Lung (tissue), 17 donors: ENCODE measurements at places on chromosomes 7 and 10. TPM values are rescaled to one million over a fixed set of nuclear protein-coding genes. Genes with fewer than 3 reads are reported as not detected.

GRCh38 chr10:133131053-133131452 lies 29.0 kb upstream of the KNDC1 start:
- no peak overlapping the region for H3K27ac ChIP-seq
- no peak for DNase-seq
- no peaks in the 10 kb centered on the region for H3K36me3 ChIP-seq
- H3K4me1 ChIP-seq, result no peaks in the 10 kb centered on the region
- no peaks in the 10 kb centered on the region for H3K27me3 ChIP-seq

DNA sequence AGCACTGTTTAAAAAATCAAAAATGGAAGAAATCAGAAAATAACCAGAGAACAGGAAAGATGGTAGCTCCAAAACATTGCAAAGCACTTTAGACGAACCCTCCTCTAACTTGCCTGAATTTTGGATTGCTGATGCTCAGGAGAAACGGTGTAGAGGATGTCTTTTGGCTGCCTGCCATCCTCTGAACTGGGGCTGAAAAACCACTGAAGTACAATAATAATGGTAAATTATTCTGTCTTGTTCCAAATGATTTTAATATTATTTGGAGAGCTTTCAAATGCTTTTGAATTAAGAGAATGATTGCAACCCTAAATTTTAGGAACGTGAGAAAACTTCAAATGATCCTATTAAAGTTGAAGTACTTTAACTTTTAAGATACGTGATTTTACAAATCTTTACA lies 167.3 kb upstream of the SLC13A1 start:
- no peak overlapping the region for H3K4me3 ChIP-seq
- no peak overlapping the region for H3K27ac ChIP-seq
- no peaks in the 10 kb centered on the region for H3K4me1 ChIP-seq
- H3K27me3 ChIP-seq, result no peaks in the 10 kb centered on the region
- no peaks in the 10 kb centered on the region for H3K36me3 ChIP-seq
- no peak for DNase-seq

GRCh38 chr10:23918090-23918723 lies 290.7 kb upstream of the KIAA1217 start:
- peaks cover 7% of the 10 kb centered on the region for H3K4me1 ChIP-seq
- H3K27ac ChIP-seq, result no peak overlapping the region
- no peaks in the 10 kb centered on the region for H3K36me3 ChIP-seq
- no peak for DNase-seq
- H3K4me3 ChIP-seq, result no peak overlapping the region
- no peaks in the 10 kb centered on the region for H3K27me3 ChIP-seq

DNA sequence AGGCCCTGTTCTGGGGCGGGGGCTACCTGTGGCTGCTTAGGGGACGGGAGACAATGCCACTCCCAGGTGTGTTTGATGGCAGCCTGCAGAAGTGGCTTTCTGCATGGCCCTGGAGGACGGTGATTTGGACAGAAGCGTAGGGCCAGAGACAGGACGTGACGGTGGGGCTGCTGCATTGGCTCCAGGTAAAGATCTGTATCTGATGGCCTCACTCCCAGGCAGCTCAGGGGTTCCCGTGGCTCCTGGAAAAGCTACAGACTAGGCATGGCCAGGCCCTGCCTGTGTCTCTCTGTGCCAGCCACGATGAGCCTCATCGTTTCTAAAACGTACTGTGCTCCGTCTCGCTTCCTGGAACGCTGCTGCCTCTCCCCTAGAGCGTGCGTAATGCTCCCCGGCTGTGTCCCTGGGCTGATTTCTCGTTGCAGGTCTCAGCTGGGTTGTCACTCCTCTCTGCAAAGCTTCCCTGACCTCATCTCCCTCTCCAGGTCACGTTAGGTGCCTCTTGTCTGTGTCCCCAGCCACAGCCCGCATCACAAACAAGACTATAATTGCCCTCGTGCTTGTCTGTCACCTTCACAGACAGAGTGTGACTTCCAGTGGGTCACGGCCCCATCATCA lies 12.6 kb downstream of the GTF2IRD1 start:
- no peak overlapping the region for H3K27ac ChIP-seq
- H3K27me3 ChIP-seq, result no peaks in the 10 kb centered on the region
- no peak overlapping the region for H3K4me3 ChIP-seq
- peaks cover 2% of the 10 kb centered on the region for H3K4me1 ChIP-seq
- DNase-seq, result no peak
- H3K36me3 ChIP-seq, result no peaks in the 10 kb centered on the region

DNA sequence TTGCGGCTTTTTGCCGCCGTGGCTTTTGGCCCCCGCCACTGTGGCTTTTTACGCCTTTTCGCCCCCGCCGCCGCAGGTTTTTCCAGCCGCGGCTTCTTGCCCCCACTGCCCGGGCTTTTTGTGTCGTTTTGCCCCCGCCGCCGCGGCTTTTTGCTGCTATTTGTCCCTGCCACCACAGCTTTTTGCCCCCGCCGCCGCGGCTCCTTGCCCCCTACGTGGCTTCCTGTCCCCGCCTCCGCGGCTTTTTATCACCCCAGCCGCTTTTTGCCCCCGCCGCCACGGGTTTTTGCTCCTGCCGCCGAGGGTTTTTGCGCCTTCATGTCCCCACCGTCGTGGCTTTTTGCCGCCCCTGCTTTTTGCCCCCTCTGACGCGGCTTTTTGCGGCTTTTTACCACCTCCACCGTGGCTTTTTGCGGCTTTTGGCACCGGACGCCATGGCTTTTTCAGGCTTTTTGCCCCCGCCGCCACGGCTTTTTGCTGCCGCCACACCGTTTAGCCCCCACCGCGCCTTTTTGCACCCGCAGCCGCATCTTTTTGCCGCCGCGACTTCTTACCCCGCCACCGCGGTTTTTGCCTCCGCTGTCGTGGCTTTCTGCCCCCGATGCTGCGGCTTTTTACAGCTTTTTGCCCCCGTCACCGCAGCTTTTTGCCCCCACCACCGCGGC lies 637.0 kb downstream of the ZNF716 start:
- no peaks in the 10 kb centered on the region for H3K4me1 ChIP-seq
- H3K4me3 ChIP-seq, result no peak overlapping the region
- H3K27me3 ChIP-seq, result no peaks in the 10 kb centered on the region
- H3K27ac ChIP-seq, result no peak overlapping the region
- no peaks in the 10 kb centered on the region for H3K36me3 ChIP-seq
- no peak for DNase-seq

The MKI67 gene
- 8.6 TPM for total RNA-seq

The CFTR gene
- total RNA-seq, result 19.5 TPM

The AKR1C8 gene
- 0.46 TPM for total RNA-seq
